ENCODE measurements at places on chromosomes 13 and 19.

DNA sequence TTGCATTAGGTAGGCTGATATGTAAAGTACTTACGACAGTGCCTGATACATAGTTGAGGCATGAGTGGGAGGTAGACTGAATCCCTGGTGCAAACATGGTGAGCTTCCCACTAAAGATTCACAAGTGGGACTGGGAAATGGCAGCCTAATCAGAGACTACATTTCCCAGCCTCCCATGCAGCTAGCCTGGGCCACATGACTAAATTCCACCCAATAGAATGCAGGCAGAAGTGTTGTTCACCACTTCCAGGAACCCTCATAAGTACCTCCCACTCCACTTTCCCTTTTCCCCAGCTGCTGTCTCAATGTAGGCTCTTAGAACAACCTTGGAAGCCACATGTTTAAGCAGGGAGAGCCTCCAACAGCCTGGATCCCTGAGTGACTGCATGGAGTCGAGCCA, 104.9 kb downstream of the CACNA1A start:
- DNase-seq: no peak

- no peak for DNase-seq
These were observed 318.9 kb downstream of the MYO16 start for GRCh38 chr13:108948251-108948671.

GRCh38 chr13:70407486-70407885, 299.2 kb upstream of the KLHL1 start:
- no peak for DNase-seq

GRCh38 chr13:26377038-26377437, 123.1 kb downstream of the CDK8 start:
- peak; percentile 55 for DNase-seq

DNA sequence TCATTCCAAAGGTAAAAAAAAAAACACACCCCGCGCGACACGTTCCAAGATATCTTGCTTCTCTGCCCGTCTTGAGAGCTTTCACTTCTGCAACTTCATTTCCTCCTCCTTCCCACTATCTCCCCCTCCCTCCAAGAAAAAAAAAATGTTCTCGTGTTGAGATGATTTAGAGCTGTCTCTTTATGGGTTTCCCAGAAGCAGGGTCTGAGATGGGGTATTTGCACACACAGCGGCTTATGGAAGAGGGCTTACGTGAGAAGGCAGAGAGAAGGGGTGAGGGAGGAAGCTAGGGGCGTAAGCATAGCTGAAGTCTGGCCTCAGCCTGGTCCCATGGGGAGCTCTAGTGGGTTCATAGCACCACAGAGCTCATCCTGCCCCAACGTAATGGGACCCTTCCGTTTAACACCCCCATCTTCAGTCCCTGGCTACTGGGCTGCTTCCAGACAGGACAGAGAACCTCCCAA, 31.3 kb upstream of the USE1 start:
- DNase-seq: no peak

DNA sequence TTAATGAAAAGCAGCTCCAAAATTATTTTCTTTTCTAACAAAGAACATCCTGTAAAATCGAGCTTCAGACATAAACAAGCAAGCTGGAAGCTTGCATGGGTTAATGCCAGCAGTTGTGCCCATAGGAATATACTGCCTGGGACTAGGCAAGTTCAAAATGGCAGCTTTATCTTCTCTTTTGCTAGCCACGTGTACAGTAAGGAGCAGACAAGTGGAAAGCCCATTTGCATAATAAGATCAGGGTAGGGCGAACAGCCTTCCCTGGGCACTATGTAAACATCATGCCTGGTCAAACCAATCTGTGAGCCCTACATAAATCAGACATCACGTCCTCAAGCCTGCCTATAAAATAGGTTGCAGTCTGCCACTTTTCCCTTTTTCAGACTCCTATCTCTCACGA, 489.7 kb downstream of the RFC3 start:
- no peak for DNase-seq

DNA sequence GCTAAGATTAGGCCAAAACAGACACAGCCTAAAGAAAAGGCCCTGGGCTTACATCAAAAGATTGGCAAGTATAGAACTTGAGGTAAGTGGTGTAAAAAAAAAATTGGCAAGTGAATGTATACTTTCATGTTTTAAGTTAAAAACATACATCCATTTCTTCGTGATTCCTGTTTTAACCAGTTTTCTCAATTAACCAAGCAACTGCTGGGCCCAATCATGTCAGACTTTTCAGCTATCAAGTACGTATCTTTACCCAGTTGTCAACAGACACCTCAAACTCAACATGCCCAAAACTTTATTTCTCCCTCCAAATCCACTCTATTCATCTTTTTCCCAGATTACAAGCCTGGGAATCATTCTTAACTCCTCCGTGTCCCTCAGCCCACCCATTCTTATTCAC, 1.0 kb downstream of the PCID2 start:
- peak; percentile 59 for DNase-seq
